OCI-LY7 (cell line): ENCODE measurements at places on chromosomes 1 and 21. TPM values are rescaled to one million over a fixed set of nuclear protein-coding genes. Genes with fewer than 3 reads are reported as not detected.

DNA sequence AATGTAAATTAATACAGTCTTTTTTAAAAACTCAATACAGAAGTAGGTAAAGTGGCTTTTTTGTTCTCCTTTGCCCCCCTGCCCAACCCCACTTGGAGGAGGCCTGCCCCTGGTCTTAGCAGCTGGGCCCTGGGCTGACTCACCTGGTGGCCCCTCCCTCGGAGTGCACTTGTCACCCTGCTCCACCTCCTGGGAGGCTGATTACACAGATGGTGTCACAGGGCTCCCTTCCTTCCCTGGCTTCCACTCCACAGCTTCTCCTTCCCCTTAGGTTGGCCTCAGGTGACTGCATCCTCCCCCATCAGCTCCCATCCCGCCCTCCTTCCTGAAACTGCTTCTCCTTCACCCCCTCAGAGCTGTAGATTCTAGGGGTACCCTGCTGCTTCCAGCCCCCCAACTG is 11.7 kb upstream of the CAPN9 start:
- DNase-seq: no peak

DNA sequence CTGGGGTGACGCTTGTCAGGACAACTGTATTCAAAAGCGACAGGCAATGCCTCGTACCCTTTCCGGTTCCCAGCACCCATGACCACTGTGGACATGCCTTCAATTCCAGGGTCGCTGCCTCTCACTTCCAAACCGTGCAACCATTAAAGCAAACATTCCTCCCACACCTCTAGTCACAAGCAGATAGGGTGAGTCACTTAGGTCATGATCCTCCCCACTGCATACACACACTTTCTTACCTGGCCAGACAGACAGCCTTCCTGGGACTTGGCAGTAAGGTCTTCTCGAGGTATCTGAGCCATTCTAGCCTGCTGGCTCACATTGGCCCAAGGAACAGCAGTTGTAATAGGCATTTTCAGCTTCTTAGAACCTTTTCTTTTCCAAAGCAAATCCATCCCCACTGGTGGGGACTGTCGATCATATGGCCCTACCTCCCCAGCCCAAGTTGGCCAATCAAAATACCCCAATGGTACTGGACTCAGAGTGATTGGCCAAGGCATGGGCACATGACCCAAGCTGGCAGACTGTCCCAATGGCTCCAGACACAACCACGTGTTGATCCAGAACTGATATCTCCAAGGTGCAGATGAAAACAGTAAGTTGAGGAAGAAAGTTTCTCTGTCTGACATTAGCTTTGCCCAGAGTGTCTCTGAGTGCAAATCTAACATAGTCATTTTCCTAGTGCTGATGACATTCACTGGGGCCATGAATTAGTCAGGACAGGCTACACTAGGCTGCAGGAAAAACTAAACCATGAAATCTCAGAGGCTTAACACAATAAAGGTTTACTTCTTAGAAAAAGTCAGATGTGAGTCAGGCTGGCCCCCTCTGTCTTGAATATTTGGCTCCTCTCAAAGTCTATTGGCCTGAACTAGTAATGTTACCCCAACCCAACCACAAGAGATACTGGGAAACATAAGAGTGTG is 113.8 kb downstream of the RRAGC start:
- DNase-seq: no peak

GRCh38 chr1:27772036-27772931 is 735 bp upstream of the STX12 start:
- peak; percentile 11 for DNase-seq

Gene TRIM63
- not detected in 2 replicates for total RNA-seq

DNA sequence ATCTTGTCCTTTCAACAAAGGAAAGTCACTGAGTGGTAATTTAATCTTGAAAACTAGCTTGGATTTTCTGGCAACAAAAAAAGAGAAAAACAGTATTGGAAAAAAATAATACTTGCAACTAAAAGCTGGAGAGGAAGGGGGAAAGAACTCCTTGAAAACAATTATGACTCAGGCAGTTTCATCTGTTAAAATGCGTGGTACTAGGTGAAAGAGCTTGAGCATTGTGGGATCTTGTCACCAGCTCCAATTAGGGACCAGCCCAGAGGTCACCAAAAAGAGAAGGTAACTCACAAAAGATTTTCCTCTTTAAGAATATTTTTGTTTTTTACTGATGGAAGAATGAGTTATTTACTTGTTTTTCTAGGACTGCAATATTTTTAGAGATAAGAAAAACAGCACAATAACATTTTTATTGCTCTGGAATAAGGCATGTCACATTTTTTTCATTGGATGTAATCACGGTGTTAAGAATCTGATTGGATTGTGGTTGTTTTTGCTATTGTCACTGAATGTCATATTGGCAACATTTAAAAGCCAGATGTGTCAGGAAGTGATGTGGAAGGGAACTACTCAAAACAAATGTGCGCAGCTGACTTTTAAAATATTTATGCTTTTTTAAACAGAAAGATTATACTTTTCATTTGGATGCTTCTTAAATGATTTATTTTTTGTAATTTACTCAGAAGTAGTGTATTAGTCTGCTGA is 78.5 kb upstream of the ADAMTS5 start:
- DNase-seq: no peak
